Activated naive CD4-positive, alpha-beta T cell treated with anti-CD3 and anti-CD28 coated beads, Interleukin-2, amount 10 ng/mL, durations not matched to agents 7 days and 5 days (primary cell): ENCODE measurements at places on chromosomes 5 and 9.

- peaks cover 33% of the 10 kb centered on the region for H3K27me3 ChIP-seq
- H3K4me3 ChIP-seq = no peak overlapping the region
- H3K27ac ChIP-seq = peak overlapping the region; percentile 42
- no peak for DNase-seq
- H3K4me1 ChIP-seq = no peaks in the 10 kb centered on the region
- H3K36me3 ChIP-seq = no peaks in the 10 kb centered on the region
Measured at GRCh38 chr9:23823986-23824829, 1.8 kb downstream of the ELAVL2 start.

DNA sequence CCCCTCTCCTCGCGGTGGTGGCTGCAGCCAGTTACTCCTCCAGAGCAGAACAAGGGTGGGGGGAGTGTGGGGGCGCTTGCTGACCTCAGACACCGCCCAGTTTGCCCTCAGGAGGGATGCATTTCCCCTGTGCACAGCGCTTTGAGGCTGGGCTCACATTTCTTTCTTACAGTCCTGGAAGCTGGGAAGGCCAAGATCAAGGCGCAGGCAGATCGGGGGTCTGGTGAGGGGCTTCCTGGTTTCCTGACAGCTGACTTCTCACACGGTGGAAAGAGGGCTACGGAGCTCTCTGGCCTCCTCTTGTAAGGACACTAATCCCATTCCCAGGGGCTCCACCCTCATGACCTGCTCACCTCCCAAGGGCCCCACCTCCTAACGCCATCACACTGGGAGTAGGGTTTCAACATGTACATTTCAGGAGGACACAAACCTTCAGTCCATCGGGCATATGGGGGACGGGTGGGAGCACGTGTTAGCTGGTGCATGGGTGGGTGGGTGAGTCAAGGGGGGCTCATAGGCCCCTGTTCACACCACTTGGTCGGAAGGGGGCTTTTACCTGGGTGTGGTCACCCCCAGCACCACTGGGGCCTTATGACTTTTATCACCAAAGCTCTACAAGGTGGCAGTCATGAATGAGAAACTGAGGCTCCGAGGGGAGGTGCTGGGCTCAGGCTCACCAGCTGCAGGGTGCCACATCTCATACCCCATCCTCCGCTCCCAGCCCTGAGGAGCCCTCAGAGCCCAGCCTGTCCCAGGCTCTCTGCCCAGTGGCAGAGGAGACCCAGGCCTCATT lies 7.7 kb upstream of the SCGB3A1 start:
- no peak overlapping the region for H3K4me3 ChIP-seq
- peak; percentile 8 for DNase-seq
- no peaks in the 10 kb centered on the region for H3K4me1 ChIP-seq
- no peaks in the 10 kb centered on the region for H3K36me3 ChIP-seq

GRCh38 chr9:92589923-92590322 lies 54.1 kb upstream of the ECM2 start:
- no peak for DNase-seq
- H3K27ac ChIP-seq = no peak overlapping the region
- H3K4me1 ChIP-seq = no peaks in the 10 kb centered on the region

DNA sequence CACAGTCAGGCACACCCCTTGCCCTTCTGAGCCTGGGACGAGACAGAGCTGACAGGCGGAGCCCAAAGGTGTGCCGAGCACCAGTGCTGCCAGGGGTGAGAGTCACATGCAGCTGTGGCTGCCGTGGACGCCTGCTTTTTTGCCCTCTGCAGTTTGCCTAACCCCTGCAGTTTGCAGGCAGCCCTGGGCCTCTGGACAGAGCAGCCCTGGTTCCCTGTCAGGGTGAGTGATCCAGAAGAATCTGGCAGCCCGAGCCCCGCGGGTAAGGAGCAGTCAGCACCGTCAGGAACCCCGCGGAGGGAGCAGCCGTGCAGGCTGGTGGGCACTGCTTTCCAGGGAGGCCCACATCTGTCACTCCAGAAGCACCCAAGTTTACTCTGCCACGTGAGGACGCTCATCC lies 30.3 kb downstream of the CEP72 start:
- no peaks in the 10 kb centered on the region for H3K4me1 ChIP-seq
- H3K27me3 ChIP-seq = no peaks in the 10 kb centered on the region
- no peak overlapping the region for H3K4me3 ChIP-seq
- peaks cover 28% of the 10 kb centered on the region for H3K36me3 ChIP-seq
- no peak for DNase-seq
- no peak overlapping the region for H3K27ac ChIP-seq

- H3K36me3 ChIP-seq = no peaks in the 10 kb centered on the region
- H3K4me1 ChIP-seq = no peaks in the 10 kb centered on the region
- DNase-seq = no peak
- peaks cover 15% of the 10 kb centered on the region for H3K27me3 ChIP-seq
Measured at GRCh38 chr5:171701100-171701541, 84.5 kb upstream of the SMIM23 start.

DNA sequence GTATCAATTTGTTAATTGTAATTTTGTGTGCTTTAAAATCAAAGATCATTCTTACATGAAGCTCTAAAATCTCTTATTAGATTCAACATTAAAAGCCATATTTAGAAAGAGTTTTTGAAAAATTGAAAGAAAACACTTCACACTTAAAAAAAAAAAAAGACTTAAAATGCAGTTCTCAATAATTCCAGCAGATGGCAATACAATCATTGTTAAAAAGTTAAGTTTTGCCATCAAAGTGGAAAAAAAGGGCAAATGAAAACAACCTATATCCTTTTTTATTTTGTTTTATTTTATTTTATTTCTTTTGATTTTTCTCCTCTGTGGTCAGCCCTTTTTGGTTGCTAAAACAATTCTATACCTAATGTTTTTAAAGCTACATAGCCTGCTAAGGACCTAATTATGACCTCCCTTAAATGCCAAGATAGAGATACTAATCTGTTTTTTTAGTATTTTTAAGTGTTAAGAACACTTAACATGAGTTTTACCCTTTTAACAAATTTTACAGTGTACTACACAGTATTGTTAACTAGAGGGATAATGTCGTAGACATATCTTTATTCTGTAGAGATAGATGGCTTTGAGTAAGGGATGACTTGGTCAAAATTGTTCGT lies 154.2 kb upstream of the DAB2 start:
- no peaks in the 10 kb centered on the region for H3K27me3 ChIP-seq
- no peak overlapping the region for H3K4me3 ChIP-seq
- H3K36me3 ChIP-seq = no peaks in the 10 kb centered on the region
- H3K27ac ChIP-seq = no peak overlapping the region
- no peak for DNase-seq

GRCh38 chr5:38468978-38469706 lies 87.3 kb downstream of the LIFR start:
- H3K27ac ChIP-seq = no peak overlapping the region
- no peaks in the 10 kb centered on the region for H3K4me1 ChIP-seq
- no peaks in the 10 kb centered on the region for H3K36me3 ChIP-seq
- H3K27me3 ChIP-seq = peaks cover 48% of the 10 kb centered on the region

GRCh38 chr9:99878651-99879050 lies 27.8 kb upstream of the STX17 start:
- no peaks in the 10 kb centered on the region for H3K4me1 ChIP-seq
- H3K27ac ChIP-seq = no peak overlapping the region
- no peak overlapping the region for H3K4me3 ChIP-seq
- peaks cover 17% of the 10 kb centered on the region for H3K27me3 ChIP-seq

DNA sequence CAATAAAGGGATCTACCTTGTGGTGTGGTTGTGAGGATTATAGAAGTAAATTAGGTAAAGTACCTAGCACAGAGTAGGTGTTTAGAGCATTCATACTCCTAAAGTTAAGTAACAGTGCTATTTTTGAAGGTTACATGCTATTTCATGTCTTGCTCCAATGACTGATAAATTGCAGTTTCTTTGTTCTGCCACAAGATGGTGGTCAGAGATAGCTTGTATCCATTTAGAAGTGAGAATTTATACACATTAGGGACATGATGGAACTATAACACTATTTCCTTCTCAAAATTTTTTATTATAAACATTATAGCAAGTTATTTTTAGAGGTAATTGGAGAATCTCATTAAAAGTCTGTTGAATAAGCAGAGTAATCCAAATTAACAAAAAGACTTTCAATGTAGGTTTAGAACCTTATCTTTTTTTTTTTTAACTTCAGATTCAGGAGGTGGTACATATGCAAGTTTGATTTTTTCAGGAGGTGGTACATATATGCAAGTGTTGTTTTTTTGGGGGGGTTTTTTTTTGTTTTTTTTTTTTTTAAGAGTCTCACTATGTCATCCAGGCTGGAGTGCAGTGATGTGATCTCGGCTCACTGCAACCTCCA lies 17.1 kb downstream of the MTREX start:
- H3K4me3 ChIP-seq = no peak overlapping the region
- H3K36me3 ChIP-seq = peaks cover 22% of the 10 kb centered on the region
- peaks cover 18% of the 10 kb centered on the region for H3K4me1 ChIP-seq
- no peaks in the 10 kb centered on the region for H3K27me3 ChIP-seq
